GM23338 (cell line): ENCODE measurements at places on chromosomes 4 and X.
A peak's percentile ranks its signal among the peaks of the same experiment; 100 is the strongest.

DNA sequence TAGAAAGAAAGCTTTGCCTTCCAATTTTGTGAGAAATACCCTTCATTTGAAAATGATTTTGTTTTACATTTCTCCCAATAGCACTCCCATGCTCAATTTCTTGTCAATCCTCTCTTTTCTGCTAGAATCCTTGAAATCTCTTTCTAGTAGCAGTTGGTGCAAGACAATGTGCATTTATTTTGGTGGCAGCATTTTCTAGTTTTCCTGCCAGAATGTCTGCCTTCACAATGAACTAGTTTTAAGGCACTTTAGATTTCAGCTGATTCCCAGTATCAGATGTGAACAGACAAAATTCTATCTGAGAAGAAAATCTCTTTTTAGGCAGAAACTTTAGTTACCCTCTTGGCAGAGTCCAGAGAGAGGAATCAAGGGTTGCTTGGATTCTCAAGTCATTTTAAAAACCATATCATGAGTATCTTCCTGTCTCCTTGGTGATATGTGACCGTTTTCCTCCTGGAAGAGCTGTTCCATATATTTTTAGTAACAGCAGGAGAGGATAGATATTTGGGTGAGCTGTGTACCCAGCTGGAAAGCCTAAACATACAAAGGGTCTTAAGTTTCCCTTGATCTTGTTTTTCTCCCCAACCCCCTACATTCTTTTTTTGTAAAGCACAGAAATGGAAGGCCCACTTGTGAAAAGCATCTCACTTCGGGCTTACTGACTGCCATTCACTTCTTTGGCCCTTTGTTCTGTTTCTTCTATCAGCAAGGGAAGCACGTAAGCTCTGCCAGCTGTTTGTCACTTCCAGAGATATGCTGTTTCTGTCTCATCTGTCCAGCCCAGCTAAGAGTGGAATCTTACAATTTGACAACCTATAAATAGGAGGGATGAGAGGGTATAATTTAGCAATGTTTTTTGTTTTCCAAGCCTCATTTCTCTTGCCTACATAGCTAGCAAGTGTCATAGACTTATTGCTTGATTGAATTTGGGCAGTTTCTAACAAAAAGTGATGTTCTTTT, 38.7 kb downstream of the TSPAN7 start:
- no peak for DNase-seq

DNA sequence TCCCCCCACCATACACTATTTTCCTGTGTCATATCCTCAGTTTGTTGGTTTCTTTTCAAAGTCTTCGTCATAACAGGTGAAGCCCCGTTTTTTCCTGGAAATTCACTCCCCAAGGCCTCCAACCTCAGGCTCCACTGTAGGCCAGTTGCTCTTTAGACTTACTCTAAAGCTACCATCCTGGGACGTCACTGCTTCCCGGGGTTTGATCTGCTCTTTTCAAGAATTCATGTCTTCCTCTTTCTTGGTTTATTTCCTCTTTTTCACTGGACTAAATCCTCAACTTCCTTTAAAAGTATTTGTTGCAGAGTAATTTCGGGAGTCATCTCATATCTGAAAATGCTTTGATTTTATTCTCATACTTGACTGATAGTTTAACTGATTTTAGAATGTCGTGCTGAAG, 6.5 kb upstream of the SERTM2 start:
- no peak for DNase-seq

GRCh38 chr4:110160618-110161017, 37.8 kb downstream of the ELOVL6 start:
- no peak for DNase-seq

DNA sequence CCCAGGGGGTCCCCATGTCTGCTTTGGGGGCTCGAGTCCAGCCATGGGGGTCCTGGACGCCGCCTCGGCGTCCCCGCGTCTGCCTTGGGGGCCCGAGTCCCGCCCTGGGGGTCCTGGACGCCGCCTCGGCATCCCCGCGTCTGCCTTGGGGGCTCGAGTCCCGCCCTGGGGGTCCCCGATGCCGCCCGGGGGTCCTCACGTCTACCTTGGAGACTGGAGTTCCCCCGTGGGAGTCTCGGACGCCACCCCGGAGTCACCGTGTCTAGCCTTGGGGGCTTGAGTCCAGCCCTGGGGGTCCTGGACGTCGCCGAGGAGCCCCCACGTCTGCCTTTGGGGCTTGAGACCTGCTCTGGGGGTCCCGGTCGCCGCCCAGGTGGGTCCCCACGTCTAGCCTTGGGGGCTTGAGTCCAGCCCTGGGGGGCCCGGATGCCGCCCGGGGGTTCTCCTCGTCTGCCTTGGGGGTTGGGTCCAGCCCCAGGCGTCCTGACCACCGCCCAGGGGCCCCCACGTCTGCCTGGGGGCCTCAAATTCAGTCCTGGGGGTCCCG, 1.1 kb upstream of the GTPBP6 start:
- DNase-seq = no peak

DNA sequence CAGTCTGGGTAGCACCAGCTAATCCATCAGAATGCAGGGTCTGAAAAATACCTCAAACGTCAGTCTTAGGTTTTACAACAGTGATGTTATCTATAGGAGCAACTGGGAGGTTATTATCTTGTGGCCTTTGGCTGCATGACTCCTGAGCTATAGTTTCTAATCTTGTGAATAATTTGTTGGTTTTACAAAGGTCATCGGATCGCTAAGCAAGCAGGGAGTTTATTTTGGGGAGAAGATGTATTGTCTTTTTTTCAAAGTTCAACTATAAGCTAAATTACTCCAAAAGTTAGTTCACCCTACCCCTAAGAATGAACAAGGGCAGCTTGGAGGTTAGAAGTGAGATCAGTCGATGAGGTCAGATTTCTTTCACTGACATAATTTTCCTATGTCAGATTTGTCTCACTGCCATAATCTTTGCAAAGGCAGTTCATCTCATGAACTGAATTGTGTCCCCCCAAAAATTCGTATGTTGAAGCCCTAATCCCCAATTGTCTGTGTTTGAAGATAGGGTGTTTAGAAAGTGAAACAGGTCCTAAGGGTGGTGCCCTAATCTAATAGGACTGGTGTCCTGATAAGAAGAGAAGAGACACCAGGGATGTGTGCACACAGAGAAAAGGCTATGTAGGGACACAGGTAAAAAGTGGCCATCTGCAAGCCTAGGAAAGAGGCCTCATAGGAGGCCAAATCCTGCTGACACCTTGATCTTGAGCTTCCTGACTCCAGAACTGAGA, 175.8 kb upstream of the GALNT7 start:
- DNase-seq = no peak

- DNase-seq = peak; percentile 99
These were observed 169.9 kb upstream of the AADAT start for GRCh38 chr4:170259631-170260153.

DNA sequence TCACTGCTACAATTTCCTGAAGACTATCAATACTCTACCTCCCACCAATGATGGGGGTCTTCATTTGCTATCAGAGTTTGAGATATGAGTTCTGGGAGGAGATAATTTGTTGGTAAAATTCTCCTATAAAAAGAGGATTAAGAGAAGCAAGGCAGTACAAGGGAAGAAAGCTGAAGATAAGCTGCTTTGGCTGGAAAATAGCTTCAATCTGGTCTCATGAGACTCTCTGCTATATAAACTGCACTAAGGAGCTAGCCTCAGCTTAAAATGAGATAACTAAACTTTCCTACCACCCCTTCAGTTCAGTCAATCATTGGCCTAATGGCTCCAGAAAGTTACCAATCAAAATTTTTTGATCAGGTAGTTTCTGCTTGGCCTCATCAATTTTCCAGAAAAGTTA, 2105.0 kb downstream of the ARAP2 start:
- no peak for DNase-seq

- no peak for DNase-seq
These were observed 817 bp upstream of the WDR19 start for GRCh38 chr4:39181520-39181904.

DNA sequence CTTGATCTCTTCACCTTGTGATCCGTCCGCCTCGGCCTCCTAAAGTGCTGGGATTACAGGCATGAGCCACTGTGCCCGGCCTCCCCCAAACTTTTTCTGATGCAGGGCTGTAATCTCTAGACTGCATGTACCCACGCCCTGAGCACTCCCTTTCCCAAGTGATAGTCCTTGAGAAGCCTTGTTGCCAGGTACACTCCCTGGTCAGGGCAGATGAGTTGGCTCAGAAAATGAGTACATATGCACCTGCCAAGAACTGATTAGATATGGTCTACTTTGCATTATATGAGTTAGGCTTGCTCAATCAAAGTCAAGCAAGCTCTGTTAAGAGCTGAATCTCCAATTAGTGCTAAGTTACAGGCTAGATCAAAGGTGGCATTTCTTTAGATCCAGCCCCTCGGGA, 20.3 kb downstream of the APOO start:
- no peak for DNase-seq

DNA sequence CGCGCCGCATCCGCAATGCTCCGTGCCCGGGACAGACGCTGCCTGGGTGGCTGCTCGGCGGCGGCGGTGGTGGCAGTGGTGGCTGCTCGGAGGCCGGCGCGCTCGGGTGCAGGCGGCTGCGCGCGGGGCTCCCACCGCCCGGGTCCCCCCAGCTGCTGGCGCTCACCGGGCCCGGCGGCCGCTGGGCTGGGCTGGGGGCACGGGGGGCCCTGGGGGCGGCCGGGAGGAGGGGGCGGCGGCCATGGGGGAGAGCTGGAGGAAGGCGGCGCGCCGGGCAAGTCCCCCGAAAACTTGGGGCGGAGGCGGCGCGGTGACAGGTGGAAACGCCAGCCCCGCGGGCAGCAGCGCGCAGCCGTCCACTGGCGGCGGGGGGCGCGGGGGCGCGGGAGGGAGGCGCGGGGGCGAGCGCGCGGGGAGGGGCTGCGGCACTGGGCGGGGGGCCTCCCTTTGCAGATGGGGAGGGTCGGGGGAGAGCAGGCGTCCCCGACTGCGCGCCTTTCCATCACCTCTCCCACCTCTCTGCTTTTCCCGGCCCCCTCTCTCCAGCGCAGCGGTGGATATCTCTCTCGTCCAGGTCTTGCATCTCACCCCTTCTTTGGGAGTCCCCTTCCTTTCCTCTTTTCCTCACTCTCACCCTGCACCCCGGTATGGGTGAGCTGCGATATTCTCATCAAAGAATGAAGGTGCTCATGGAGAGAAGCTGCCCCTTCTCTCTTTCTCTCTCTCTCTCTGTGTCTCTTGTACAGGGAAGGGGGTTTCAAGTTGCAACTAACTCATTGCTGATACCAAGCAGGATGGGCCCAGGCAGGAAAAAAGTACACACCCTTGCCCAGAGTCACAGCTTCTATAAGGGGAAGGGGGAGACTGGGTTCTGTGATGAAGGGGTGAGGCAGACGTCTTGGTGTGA, 83.7 kb upstream of the DHRSX start:
- DNase-seq = peak; percentile 58

GRCh38 chr4:153822316-153822715, 33.4 kb upstream of the SFRP2 start:
- DNase-seq = no peak

GRCh38 chrX:68889249-68889648, 60.4 kb downstream of the EFNB1 start:
- no peak for DNase-seq

- peak; percentile 88 for DNase-seq
These were observed 28.4 kb downstream of the TRMT44 start for GRCh38 chr4:8468746-8469535.

DNA sequence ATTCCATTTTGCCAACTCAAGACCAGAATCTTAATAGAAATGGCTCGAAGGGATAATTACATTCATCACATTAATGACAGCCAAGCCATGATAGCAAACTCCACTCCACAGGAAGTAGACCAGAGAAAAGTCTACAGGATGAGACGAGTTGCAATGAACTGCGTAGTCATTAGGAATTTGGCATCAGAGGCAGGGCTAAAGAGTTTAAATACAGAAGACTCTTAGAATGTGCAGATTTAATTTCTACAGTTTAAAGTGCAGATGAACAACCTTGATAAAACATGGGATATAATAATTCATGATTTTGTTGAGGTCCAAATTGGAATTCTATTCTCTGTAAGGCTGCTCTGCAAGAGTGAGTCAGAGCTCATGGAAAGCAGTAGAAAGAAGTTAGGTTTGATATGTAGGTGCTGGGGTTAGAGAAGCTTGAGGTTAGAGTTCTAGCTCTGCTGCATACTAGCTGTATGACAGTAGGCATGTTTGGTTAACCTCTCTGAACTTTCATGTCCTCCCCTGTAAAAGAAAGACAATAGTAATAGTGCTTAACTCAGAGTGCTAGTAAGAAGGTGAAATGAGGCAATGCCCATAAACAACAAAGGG, 32.2 kb downstream of the LNX1 start:
- DNase-seq = no peak

DNA sequence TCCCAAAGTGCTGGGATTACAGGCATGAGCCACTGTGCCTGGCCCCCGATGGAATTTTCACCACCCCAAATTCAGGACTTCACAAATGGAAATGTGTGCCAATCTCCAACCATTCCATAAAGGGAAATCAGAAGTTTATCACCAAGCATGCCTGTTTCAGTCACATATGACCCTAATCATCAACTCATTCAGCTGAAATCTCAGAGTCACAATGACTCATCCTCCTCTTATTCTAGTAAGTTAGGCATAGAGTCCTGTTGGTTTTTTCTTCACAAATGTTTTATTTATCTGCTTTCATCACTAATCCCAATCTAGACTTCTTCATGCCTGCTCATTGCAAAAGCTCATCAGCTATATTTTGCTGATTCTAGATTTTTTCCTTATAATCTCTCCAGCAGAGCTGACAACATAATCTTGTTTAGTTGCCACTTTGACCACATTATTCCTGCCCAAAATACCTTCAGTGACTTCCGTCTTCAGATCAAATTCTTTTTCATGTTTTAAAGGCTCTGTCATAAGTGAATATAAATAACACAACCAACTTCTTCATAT, 83.3 kb downstream of the SLC7A11 start:
- no peak for DNase-seq

- peak; percentile 37 for DNase-seq
These were observed 64.0 kb upstream of the FGF13 start for GRCh38 chrX:138775517-138775916.

DNA sequence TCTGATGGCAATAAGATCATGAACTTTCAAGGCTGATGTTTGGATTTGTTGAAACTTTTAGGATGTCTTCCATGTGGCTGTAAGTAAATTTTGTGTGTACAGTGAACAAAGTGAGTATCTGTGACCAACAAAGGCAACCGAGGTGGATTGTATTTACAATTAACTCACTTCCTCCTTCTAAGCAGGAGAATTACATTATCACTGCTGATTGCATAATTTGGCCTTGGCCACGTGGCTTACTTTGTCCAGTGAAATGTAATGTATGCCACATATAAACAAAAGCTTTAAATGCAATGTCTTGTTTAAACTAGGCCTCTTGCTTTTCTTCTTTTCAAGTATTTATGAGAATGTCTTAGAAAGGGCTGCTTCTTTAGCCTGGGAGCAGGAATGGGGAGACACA, 66.3 kb upstream of the MAD2L1 start:
- no peak for DNase-seq

- DNase-seq = no peak
These were observed 242.0 kb downstream of the MAPK10 start for GRCh38 chr4:86117705-86118302.

- peak; percentile 53 for DNase-seq
These were observed 49.8 kb downstream of the TBCK start for GRCh38 chr4:106266201-106266600.

GRCh38 chr4:151583157-151583914, 174.4 kb downstream of the FHIP1A start:
- no peak for DNase-seq

GRCh38 chr4:158079661-158080060, 93.2 kb downstream of the GASK1B start:
- no peak for DNase-seq

- peak; percentile 52 for DNase-seq
These were observed 1.2 kb downstream of the AKAP17A start for GRCh38 chrX:1592470-1593142.
